ENCODE measurements at places on chromosomes 1 and 21. TPM values are rescaled to one million over a fixed set of nuclear protein-coding genes. Genes with fewer than 3 reads are reported as not detected.

The TDRD5 gene
- total RNA-seq: not detected

The NTMT2 gene
- not detected for total RNA-seq

GRCh38 chr21:42298237-42298636 lies 17.0 kb downstream of the TFF3 start:
- H3K27me3 ChIP-seq: no peaks in the 10 kb centered on the region
- no peak overlapping the region for H3K4me3 ChIP-seq
- no peak overlapping the region for H3K27ac ChIP-seq
- DNase-seq: no peak
- no peaks in the 10 kb centered on the region for H3K4me1 ChIP-seq

DNA sequence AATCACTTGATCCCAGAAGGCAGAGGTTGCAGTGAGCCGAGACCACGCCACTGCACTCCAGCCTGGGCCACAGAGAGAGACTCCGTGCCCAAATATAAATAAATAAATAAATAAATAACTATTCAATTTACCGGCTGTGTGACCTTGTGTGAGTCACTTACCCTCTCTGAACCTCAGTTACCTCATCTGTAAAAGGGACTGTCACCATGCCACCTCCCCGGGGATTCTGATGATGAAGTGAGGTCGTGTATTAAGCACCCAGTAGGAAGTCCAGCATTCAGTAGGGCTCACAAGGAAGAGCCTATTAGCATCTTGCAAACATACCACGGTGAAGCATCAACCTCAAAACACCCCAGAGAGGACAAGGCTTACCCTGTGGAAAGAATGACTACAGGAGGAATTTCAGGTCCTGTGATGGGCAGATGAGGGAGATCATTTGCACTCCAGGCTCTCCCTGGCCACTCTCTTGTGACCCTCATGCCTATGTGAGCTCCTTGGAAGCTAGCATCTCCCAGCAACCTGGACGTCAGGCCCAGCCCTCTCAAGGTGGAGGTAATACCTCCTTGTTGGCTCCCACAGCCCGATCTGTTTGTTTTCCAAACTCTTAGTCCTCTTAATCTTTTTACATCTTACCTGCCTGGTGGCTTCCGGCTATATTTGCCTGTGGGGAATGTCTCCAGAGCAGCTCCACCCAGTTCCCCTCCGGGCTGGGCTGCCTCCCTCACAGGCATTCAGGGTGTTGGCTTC lies 7.6 kb upstream of the C1QA start:
- no peak for DNase-seq
- no peaks in the 10 kb centered on the region for H3K27me3 ChIP-seq
- no peak overlapping the region for H3K27ac ChIP-seq
- H3K36me3 ChIP-seq: no peaks in the 10 kb centered on the region
- no peak overlapping the region for H3K4me3 ChIP-seq

DNA sequence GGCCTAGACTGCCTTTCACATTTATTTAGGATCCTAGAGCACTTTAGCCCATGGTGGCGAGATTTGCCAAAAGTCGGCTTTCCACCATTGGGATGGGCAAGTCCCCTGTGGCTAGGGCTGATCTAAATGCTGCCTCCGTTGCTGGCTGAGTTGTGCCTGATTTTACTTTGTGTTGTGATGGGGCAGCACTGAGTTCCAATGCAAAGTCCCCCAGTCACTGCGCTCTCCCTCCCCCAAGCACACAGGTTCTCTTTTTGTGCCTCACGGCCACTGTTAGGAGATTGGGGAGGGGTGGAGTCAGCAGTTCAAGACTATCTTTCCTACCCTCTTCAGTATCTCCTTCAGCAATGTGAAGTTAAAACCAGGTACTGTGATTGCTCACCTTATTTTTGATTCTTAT lies 66.7 kb upstream of the COX20 start:
- no peaks in the 10 kb centered on the region for H3K36me3 ChIP-seq
- H3K27me3 ChIP-seq: peaks cover 2% of the 10 kb centered on the region
- no peak for DNase-seq
- H3K4me1 ChIP-seq: no peaks in the 10 kb centered on the region

Data from aorta (tissue), 5 donors.